Fibroblast of skin of left biceps (primary cell): ENCODE measurements at places on chromosomes 11 and 22.

GRCh38 chr11:71543866-71544265, 4.4 kb upstream of the KRTAP5-9 start:
- DNase-seq: no peak

GRCh38 chr11:16410479-16410878, 54.1 kb upstream of the SOX6 start:
- DNase-seq: no peak

- no peak for DNase-seq
Measured at GRCh38 chr11:17591293-17591692, 44.2 kb downstream of the OTOG start.

GRCh38 chr11:118396097-118396501, 5.3 kb upstream of the ATP5MG start:
- no peak for DNase-seq

DNA sequence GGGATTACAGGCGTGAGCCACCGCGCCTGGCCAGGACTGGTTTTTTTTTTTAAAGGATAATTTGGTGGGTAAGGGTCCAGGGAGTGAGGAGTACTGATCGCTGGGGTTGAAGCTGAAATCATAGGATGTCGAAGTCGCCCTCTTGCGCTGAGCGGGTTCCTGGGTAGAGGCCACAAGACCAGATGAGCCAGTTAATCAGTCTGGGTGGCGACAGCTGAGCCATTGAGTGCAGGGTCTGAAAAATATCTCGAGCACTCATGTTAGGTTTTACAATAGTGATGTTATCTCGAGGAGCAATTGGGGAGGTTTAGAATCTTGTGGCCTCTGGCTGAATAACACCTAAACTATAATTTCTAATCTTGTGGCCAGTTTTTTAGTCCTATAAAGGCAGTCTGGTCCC, 7.8 kb downstream of the APOL5 start:
- DNase-seq: no peak
